ENCODE measurements at places on chromosomes 12 and 14.

- DNase-seq, result no peak
Measured at GRCh38 chr12:31220633-31221550, 105.1 kb downstream of the SINHCAF start.

DNA sequence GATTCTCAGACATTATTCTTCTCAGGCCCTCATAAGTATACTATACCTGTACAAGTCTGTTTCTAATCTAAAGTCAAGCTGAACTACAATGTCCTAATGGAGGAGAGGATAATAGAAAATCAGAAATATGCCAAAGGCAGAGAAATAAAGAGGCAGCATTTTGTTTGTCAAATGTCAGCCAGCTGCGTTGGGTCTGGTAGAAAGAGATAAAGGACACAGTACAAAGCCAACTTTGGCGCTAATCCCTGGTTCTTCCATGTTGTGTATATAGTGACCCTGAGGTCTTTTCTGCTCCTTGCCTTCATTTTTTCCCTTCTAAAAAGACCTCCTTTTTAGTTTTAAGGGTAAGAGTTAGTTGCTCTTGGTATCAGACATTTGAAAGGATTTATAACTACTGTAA, 103.1 kb downstream of the PRICKLE1 start:
- DNase-seq, result no peak

- no peak for DNase-seq
Measured at GRCh38 chr12:89281539-89281867, 70.8 kb downstream of the DUSP6 start.

- DNase-seq, result no peak
Measured at GRCh38 chr12:131784909-131785762, 43.1 kb upstream of the MMP17 start.

DNA sequence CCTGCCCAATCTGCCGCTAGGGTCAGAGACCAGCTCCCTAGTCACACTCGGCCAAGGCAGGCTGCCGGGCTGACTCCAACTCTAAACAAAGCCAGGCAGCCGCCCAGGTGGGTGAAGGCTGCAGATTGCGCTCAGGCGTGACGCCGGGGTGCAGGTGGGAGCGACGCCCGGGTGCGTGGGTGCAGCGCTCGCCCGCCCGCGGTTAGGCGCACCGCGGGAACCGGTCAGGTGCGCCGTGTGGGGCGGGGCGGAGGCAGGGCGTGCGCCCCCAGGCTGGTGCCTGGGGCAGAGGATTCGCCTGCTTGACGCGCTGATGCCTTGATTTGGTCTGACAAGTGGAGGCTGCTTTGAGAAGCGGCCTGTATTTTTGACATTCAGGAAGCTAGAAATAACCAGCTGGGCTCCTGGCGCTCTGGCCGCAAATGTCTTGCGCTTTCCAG, 126.7 kb upstream of the HIF1A start:
- peak; percentile 22 for DNase-seq

- DNase-seq, result no peak
Measured at GRCh38 chr14:76446921-76447320, 71.0 kb downstream of the ESRRB start.

DNA sequence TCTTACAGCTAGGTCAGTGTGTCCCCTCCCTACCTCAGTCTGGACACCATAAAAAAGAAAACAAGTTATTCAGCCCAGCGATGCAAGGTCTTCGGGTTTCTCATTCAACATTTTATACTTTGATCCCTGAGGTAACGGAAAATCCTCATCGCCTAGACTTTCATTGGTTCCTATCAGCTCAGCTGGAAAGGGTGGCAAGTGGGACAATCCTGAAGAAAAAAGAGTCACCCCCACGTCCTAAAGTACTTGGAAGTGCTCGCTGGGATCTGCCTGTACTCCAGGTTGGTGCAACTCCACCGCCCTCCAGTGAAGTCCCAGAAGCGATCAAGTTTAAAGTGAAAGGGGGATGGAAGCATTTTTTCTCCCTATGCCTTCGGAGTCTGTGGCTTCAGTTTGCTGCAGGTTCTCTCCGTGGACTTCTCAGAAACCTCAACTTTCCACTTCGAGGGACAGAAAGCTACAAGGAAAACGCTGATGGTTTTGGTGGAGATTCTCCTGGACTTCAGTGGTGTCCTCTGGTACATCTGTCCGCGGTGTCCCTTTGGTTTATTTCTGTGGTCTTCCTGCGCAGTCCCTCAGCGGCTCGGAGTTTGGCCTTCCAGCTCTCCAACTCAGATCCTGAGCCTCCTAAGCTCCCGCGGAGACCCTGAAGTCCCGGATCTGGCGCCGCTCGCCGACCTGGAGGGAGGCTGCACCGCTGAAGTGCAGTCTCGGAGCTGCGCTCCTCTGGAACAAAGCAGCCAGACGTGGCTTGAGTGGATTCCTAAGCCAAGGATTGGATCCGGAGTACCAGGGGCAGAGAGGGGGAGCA, 1.8 kb upstream of the LRFN5 start:
- no peak for DNase-seq

- DNase-seq, result no peak
Measured at GRCh38 chr12:120230326-120230973, 29.5 kb upstream of the RPLP0 start.

DNA sequence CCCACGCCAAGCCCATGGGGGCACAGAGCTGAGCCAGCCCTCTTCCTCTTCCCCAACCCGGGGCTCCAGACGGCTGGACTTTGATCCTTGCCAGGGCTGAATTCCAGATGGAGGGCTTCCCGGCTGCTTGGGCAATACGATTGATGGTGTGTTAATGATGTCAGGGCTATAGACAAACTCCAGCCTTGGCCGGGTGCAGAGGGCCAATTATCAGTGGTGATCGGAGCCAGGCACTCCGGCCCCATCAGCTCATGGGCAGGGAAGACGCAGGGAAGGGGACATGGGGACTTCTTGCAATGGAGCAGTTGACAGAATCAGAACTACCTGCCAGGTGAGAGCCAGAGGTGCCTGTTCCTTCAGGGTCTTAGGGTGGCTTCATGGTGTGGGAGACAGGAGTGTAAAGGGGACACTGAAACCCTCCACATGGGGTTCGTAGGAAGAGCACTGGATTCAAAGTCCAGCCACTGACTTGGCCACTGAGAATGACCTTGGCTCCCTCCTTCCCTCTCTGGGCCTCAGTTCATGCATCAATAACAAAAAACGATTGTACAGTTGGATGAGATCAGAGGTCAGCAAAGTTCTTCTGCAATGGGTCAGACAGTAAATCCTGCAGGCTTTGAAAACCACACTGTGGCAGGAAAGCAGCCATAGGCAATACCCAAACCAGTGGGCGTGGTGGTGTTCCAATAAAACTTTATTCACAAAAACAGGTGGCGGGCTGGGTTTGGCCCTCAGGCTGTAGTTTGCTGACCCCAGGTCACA, 333.7 kb downstream of the MED13L start:
- no peak for DNase-seq

- no peak for DNase-seq
Measured at GRCh38 chr12:132356691-132357622, 27.6 kb upstream of the GALNT9 start.

DNA sequence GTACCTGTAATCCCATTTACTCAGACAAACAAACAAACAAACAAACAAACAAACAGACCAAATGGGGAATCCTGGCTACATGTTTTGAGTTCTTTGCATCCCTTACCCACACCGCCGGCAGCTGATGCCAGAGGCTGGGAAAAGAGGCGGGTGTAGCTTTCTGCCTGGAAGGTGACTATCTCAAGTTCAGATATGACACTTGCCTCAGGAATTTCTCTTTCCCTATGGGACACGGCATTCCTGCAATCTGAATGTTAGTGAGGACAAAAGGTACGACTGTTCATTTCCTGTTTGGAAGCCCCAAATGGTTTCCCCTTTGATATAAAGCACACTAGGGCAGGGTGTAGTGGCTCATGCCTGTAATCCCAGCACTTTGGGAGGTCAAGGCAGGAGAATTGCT, 2.9 kb downstream of the MYL2 start:
- DNase-seq, result no peak

DNA sequence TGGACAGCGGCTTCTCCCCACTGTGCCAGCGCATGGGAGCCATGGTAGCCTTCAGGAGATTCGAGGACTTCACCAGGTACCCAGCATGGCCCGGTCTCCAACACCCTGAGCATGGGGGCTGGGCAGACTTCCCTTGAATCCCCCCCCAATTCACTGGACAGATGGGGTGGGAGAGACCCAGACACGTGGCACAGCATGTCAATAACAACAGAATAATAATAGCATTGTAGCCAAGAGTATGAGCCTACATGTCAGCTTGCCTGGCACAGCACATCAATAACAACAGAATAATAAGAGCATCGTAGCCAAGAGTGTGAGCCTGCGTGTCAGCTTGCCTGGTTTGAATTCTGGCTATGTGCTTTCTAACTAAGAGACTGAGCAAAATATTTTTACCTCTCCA, 76.4 kb downstream of the FOXN4 start:
- DNase-seq, result no peak

GRCh38 chr12:110024051-110024450, 24.3 kb downstream of the C12orf76 start:
- DNase-seq, result no peak

DNA sequence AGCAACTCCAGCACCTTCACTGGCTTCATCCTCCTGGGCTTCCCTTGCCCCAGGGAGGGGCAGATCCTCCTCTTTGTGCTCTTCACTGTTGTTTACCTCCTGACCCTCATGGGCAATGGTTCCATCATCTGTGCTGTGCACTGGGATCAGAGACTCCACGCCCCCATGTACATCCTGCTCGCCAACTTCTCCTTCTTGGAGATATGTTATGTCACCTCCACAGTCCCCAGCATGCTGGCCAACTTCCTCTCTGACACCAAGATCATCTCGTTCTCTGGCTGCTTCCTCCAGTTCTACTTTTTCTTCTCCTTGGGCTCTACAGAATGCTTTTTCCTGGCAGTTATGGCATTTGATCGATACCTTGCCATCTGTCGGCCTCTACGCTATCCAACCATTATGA, 6.8 kb downstream of the OR11G2 start:
- DNase-seq, result no peak

GRCh38 chr14:82536566-82536965, 1002.9 kb upstream of the SEL1L start:
- DNase-seq, result no peak

DNA sequence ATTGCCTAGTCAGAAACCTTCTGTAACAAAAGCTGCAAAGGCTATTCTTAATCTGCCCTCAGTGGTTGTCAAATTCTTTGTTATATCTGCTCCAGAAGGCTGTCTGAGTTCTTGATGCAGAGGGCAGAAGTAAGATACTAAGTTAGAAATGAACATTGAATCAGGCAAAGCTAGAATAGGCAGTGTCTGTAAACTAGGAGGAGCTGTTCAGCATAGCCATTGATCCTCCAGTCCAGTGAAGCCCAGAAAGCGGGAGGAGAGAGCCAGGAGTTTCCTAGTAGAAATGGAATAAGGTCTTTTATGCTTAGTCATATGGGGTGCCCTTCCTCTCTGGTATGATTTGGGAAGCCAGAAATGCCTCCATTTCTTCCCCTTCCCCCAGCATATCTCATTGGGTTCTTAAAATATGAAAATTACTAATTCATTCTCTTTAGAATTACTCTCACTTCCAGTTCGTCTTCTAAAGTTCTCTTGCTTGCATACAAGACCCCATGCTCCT, 76.2 kb downstream of the APAF1 start:
- no peak for DNase-seq

DNA sequence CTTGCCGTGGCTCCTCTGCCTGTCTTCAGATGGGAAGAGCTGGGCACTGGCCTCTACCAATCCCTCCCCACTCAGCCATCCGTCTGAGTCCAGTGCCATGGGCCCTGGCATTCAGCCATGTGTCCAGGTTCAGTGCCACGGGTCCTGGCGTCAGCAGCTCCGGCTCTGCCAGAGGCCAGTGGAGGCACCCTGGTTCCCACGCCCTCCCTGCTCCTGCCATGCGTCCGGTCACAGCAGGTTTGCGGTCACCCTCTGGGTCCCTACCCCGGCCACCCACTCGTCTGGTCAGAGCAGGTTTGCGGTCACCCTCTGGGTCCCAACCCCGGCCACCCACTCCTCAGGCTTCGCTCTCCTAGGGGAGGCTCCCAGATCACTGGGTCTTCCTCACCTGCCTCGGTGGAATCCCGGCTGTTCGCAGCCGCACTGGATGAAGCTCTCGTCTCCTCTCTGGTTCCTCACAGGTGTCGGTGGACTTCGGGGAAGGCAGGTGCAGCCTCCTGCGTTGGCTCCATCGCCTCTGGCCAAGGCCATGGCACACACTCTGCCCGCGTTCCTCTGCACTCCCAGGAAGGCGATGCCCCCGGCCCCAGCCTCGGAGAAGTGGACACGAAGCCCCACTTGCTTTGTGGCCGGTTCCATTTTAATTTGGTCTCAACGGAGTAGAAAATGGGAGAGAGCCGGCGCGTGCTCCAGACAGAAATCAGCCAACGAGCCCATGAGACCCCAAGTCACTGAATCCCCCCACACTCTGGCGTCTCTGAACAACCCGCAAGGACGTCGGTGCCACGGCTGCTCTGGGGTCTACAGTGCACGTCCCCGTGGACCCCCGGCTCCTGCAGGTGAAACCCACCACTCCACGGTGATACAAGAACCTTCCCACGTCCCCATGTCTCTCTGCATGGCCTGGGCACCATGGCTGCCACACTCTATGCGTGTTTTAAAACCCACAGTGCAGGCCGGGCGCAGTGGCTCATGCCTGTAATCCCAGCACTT, 47.8 kb upstream of the FBRSL1 start:
- DNase-seq, result no peak

DNA sequence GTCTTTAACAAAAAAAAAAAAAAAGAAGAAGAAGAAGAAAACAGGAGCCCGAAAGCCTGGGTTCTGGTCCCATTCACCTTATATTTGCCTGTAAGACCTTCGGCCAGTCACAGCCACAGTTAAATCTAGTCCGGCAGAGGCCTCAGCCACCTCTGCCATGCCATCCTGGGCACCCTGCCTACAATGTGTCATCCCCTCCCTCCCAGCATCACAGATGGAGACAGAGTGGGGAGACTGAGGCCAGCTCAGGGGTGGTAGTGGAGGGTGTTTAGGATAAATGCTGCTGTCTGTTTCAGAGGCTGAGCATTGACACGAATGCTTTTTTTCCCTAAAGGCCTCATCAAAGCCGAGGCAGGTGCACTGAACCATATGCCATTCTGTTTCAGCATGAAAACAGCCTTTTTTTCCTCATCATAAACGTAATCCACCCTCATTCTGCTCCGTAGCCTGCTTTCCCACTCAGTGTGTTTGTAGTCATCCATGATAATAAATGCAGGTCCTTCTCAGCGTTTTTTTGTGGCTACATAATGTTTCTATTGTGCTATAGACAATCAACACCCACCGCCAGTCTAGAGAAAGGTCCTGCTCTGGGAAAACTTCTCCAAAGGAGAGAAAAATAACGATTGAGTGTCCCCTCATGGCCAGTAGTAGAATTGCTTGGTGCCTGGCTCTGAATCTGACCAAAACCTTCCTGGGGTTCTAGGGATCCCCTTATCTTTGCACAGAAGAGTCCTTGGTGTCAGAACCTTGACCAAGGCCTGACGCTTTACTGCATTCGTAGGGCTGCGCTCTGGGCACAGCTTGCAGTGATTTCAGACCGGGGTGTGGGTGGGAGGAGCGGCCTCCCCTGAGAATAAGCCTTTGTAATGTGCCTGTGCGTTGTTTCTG, 41.1 kb upstream of the TSPAN9 start:
- no peak for DNase-seq

GRCh38 chr14:67666750-67667449, 7.5 kb downstream of the VTI1B start:
- no peak for DNase-seq
